ENCODE measurements at places on chromosomes 1 and 21. TPM values are rescaled to one million over a fixed set of nuclear protein-coding genes. Genes with fewer than 3 reads are reported as not detected.

IFNAR2 gene
- total RNA-seq, result 17.4 TPM

CCDC185 gene
- total RNA-seq, result not detected

CELSR2 gene
- total RNA-seq, result 38.7 TPM

AGT gene
- 12.5 TPM for total RNA-seq

RCSD1 gene
- total RNA-seq, result 0.22 TPM

KCNJ9 gene
- not detected for total RNA-seq

EPHA2 gene
- total RNA-seq, result 28.3 TPM

KIF21B gene
- 11.4 TPM for total RNA-seq

NHLH1 gene
- total RNA-seq, result 0.96 TPM

RAB29 gene
- 8.5 TPM for total RNA-seq
